ENCODE measurements at places on chromosomes 7 and 10. TPM values are rescaled to one million over a fixed set of nuclear protein-coding genes. Genes with fewer than 3 reads are reported as not detected.

DNA sequence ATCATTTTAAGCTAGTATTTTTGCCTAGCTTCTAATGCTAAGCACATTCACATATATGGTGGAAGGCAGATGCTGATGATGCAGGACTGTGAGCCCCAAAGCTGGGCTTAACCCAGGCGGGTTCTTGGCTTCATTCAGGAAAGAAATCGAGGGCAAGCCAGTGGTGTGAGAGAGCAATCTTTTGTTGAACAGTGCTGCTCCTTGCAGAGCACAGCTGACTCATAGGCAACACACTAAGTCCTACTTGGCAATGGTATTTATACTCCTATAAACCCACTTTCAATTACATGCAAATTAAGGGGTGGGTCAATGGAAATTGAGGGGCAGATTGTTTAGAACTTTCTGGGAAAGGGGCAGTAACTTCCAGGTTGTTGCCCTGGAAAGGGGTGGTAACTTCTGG, 42.0 kb upstream of the CELF2 start:
- DNase-seq = no peak

DNA sequence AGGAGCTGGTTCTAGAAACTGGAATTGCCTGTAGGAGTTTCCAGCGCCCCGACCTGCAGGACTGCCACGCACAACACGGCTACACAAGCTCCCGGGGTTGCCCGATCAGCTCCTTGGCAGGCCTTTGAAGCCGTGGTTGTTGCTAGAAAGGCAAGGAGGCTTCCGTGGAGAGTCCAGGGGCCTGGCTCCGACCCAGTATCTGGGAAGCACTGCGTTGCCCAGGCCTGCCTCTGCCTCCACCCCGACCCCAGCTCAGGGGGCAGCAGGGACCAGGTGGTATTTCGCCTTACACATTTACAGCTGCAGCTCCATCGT, 54.4 kb downstream of the PROSER2 start:
- DNase-seq = no peak

DNA sequence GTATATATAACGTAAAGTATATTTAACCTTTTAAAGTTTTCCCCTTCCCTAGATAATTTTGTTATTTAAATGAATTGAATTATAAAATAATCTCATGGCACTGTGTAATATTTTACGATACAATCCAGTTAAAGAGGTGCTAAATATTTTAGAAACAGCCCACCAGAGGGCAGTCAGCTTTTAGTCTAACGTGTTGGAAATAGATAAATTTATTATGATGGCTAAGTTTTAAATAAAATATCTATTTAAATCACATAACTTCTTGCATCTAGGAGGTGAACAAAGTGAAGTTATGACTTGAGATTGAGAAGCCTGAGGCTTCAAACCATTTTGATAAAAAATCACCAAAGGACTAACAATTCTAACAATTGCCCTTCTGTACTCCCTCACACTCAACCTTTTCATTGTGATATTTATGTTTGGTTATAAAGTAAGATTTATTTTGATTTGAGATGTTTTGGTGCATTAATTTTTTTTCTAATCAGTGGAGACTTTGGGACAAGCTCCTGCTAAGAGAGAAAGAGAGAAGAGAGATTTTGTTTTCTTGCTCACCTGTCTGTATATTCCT, 171.5 kb upstream of the SP4 start:
- no peak for DNase-seq

The OR9A2 gene
- polyA plus RNA-seq = not detected

GRCh38 chr7:22629056-22629455, 97.9 kb upstream of the IL6 start:
- DNase-seq = no peak

Data from left lung (tissue), 14 donors.